Fibroblast of pulmonary artery (primary cell): ENCODE measurements at places on chromosomes 1 and 21.

- peak; percentile 5 for DNase-seq
Measured at GRCh38 chr1:147509786-147510395, 31.4 kb upstream of the BCL9 start.

DNA sequence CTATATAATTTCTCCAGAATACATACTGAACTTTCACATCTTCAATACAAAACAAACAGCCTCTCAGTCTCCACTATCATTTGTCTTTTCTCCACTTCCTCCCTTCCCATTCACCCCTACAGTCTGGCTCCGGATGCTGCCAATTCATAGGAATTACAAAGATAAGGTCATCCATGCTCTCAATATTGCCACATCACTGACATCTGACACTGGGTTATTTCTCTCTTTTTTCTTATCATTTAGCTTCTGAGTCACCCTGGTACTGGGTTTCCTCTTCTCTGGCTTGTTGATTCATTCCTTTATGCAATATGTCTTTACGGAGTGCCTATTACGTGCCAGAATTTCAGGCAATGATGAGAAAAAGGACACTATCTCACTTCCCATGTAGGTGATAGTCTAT is 3.1 kb upstream of the SH3BP5L start:
- peak; percentile 93 for DNase-seq

DNA sequence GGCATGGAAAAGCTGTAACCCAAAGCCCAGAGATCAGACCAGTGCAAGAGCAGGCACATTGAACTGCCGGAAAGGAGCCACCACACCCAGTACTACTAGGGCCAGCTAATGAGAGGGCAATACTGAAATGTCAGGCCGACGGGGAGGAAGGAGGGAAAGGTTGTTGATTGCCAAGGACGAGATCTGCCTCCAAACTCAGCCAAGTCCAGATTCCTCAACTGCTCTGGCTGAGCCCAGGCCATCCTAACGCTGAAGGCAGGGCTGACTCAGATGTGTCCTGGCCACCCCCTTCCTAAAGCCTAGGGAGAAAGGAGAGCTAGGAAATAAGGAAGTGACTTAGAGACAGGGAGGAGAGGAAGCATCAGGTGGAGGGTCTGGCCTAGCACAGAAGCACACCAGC is 42.1 kb upstream of the IPO9 start:
- DNase-seq, result no peak

- no peak for DNase-seq
Measured at GRCh38 chr21:37927711-37928110, 11.5 kb upstream of the KCNJ6 start.

DNA sequence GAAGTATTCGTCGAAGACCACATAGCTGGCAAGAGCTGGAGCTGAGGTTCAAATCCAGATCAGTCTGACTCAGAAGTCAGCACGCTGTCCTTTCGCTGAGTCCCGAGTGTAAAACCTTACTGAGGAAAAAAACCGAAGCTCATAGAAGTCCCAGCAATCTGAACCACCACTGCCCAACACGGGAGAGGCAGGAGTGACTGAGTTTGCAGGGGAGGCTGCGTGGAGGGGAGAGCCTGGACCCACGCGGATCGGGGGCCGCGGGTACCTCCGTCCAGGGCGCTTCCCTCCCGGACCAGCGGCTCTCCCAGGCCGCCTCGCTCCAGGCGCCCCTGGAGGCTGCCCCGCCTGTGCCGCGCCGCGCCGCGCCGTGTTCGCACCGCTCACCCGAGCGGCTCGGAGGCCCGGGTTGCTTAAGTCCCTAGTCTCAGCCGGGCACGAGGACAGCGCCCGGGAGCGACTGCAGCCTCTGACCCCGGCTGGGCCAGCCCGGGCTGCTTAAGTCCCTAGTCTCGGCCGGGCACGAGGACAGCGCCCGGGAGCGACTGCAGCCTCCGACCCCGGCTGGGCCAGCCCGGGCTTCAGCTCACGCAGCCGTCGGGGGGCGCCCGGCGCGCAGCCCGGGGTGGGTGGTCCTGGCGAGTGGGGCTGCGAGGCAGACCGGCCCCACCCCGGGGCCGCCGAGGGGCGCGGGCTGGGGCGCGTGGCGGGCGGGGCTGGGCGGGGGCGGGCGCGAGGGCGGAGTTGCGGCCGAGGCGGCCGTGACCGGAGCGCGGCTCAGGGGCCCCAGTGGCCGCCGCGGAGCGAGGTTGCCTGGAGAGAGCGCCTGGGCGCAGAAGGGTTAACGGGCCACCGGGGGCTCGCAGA is at the start of gene ADAMTSL4:
Gene ADAMTSL4 (plus strand): TSS at position 777 of the 864 bp plus-strand sequence. CDS start 2,881 bp downstream, outside the sequence.
- DNase-seq, result peak; percentile 77

DNA sequence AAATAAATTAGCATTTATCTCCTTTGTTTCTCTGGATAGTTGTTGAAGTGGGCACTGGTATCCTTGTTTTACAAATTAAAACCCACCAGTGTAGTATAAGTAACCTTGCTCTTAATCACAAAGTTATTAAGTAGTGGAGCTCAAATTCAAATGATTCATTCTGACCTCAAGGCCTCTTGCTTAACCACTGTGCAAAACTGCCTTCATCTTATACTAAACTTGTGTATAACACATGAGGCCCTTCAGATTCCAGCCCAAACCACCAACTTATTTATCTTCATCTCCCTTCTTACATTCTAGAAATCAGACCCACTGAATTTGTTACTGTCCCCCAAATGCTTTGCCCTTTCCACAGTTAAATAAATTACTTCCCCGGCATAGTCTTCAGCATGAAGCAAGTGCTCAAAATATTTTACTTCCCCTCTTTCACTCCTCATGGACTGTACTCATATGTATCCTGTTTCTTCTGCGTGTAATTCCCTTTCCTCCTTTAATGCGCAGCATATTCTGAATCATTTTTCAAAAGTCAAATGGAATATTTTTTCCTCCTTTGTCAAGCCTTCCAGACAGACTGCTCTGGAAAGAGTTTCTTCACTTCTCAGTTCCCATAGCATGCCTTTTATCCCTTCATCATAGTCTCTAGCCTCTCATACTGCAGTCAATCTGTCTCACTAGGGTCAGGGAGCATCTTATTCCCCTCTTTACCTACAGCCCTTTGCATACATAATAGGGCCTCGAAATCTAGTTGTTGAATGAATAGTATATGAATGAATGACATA is 19.0 kb upstream of the DNASE2B start:
- peak; percentile 74 for DNase-seq

- DNase-seq, result peak; percentile 97
Measured at GRCh38 chr1:196180847-196181593, 427.2 kb downstream of the KCNT2 start.

DNA sequence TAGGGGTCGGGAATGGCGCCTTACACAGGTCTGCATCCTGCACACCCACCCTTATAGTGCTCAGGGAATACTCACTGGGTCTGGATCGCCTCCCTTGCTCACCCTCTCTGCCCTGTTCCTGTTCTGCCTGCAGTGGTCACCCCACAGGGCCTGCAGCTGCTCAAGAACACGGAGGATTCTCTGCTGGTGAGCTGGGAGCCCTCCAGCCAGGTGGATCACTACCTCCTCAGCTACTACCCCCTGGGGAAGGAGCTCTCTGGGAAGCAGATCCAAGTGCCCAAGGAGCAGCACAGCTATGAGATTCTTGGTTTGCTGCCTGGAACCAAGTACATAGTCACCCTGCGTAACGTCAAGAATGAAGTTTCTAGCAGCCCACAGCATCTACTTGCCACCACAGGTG is 12.4 kb downstream of the TNN start:
- DNase-seq, result no peak

GRCh38 chr1:231200388-231201031 is 38.7 kb downstream of the TRIM67 start:
- DNase-seq, result peak; percentile 47

DNA sequence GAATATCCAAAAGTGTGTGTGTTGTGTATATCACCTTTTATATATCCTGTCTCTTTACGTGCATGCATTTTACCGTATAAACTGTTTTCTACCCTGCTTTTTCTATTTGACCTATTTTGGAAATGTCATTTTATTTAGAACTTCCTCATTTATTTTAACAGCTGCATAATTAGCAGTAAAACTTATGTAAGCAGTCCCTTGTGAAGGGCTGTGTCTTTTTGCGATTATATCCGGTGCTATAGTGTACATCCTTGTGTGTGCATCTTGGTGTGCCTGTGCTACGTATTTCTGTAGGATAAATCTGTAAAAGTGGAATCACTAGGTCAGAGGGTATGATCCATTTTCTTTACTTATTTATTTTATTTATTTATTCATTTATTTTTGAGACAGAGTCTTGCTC is 7.2 kb downstream of the LGALS8 start:
- DNase-seq, result no peak

DNA sequence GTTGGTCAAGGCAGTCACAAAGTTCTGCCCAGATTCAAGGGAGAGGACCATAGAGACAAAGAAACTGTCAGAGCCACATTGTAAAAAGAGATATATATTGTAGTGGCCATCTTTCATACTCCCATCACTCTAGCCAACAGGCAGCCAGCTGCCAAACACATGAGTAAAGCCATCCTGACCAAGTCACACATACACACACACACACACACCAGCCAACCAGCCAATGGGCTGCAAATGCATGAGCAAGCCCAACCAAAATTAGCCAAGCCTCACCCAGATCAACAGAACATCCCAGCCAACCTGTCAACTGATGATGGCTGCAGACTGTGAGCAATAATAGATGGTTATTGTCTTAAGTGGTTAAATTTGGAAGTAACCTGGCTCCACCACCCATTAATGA is 120.7 kb downstream of the SEC16B start:
- peak; percentile 5 for DNase-seq

- no peak for DNase-seq
Measured at GRCh38 chr1:40092241-40092640, 4.8 kb downstream of the PPT1 start.

DNA sequence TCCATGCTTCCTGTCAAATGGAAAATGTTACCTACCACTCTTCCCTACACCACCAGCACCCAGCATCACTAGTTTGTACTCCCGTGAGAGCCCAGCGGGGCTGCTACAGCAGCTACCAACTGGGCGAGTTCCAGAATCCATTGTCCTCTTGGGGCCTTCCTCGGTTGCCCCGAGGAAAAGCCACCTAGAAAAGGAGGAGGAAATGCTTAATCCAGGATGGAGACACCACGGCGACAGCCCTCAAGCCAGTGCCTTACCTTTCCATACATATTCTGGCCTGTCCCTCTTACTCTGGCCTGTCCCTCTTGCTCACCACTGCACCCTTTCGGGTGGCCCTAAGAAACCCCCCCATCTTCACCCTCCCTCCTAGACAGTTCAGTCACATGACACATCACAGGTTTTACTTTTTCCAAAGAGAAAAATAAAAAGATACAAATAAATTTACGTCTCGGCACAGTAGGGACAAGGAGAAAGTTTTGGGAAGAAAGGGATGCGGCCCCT is 478 bp downstream of the RIT1 start:
- peak; percentile 42 for DNase-seq

GRCh38 chr1:43147625-43148327 is 24.3 kb downstream of the EBNA1BP2 start:
- peak; percentile 67 for DNase-seq

DNA sequence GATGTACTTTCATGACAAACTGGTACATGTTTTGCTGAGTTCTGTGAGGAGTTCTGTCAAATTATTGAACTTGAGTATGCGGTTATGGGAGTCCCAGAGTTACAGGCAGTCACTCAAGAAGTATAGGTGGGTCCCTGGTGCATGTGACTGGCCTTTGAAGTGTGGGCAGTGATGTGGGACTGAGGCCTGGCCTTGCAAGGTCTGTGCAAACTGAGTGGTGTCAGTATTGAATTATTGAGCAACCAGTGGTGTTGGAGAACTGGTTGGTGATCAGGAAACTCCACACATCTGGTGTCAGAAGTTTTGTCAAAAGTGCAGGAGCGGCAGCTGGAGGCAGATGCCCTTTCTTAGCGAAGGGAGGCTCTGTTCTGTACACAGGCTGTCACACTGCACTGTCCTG is 5.2 kb downstream of the ZNF678 start:
- DNase-seq, result no peak

GRCh38 chr1:206859082-206859521 is 6.3 kb upstream of the IL20 start:
- peak; percentile 61 for DNase-seq

DNA sequence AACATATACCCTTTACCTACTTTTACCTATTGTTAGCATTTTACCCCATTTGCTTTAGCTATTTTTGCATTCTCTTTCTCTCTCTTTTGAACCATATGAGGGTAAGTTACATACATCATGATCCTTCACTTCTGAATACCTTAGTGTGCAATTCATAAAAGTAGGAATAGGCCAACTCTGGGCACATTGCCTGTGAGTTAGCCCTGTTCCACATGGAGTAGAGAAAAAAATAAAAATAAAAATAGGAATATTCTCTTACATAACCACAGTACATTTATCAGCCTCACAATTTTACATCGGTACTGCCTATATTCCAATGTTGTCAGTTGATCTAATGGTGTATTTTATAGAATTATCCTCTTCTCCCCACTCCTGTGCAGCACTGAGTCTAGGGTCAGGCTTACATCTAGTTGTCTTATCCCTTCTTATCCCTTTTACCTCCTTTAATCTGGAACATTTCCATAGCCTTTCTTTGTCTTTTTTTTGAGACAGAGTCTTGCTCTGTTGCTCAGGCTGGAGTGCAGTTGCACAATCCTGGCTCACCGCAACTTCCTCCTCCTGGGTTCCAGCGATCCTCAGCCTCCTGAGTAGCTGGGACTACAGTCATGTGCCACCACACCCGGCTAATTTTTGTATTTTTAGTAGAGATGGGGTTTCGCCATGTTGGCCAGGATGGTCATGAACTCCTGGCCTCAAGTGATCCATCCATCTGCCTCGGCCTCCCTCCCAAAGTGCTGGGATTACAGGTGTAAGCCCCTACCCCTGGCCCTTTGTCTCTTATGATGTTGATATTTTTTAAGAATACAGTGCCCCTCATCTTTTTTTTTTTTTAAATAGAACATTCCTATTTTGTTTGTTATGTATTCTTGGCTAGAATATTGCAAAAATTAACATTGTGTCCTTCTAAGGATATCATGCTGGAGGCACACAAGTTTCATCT is 11.1 kb upstream of the SLC30A1 start:
- DNase-seq, result peak; percentile 91

DNA sequence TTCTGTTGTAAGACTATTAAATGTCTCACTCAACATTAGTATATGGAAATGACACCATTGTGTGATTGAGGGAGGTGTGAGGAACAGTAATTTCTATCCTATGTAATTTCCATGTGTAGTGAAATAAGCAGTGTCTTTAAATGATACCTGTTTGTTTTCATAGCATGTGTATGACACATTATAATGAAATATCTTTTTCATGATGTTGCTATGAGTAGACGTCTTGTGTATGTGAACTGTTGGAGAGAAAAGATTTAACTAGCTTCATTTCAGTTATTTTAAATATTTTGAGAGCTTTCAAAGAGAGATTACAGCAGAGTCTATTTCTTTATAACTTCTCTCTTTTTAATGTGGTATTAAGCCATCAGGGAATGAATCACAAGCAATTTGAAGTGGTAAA is 71.5 kb upstream of the QSOX1 start:
- no peak for DNase-seq

DNA sequence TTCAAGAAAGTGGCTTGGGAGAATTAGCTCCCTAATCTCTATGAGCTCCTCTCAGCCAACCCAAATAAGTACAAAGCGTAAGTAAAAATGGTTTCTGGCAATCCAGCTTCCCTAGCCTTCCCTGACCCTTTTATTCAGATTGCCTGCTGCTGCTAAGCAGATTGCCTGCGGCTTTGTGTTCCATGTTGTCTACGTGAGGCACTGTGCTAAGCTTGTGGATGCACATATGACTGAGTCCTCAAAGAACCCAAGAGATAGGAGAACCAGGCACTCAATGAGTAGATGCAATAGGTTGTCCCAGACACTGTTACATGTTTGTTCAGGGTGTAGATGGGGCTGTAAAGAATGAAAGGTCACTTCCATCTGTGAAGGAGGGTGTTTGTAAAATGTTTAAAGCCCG is 6.3 kb upstream of the OSBPL9 start:
- DNase-seq, result no peak

- DNase-seq, result no peak
Measured at GRCh38 chr1:235434001-235434400, 66.8 kb downstream of the TBCE start.
